ENCODE measurements at places on chromosomes 1 and 21.
A peak's percentile ranks its signal among the peaks of the same experiment; 100 is the strongest.

- no peak for DNase-seq
Observed at GRCh38 chr1:151524736-151525135, 13.5 kb downstream of the CGN start.

GRCh38 chr21:14977814-14978213 is 87.0 kb downstream of the NRIP1 start:
- DNase-seq, result no peak

GRCh38 chr1:51285055-51285454 is 45.3 kb downstream of the TTC39A start:
- no peak for DNase-seq

GRCh38 chr1:15765495-15766194 is 7.0 kb downstream of the FBLIM1 start:
- no peak for DNase-seq

- peak; percentile 24 for DNase-seq
Observed at GRCh38 chr1:150529017-150529416, 13.5 kb downstream of the FALEC start.

DNA sequence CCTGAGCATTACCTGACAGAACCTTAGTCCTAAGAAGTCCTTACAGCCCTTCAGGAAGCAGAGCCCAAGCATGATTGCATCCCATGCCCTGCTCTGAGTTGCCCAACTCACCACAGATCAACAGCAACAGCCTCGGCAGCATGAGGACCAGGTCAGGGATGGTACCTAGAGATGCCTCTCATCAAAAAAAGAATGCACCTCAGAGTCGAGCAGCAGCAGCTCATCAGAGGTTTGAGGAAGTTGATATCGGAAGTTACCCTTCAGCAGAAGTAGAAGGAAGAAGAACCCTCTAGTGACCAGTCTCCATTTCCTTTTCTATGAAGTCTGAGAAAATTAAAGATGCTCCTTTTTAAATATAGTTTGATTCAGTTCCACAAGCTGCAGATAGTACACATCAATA is at the start of gene FCRL1:
FCRL1 (minus strand) TSS at position 225 of the 400 bp plus-strand sequence; CDS start at position 142, 83 bp downstream.
- peak; percentile 46 for DNase-seq

DNA sequence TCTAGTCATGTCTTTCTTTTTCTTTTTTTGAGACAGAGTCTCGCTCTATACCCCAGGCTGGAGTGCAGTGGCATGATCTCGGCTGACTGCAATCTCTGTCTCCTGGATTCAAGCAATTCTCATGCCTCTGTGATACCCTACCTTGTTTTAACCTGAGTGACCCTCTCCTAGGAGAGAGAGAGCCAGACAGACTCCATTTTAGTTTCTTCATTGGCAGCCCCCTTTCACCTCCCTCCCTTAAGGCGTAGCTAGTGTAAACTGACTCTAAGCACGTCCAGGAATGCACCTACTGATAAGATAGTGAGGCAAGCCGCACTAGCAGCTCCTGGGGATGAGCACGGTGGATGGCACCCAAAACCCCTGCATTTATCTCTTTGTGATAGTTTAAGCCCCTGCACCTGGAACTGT is 5.2 kb upstream of the PKNOX1 start:
- no peak for DNase-seq

GRCh38 chr1:37995751-37996345 is 6.0 kb upstream of the SF3A3 start:
- DNase-seq, result peak; percentile 63

All from hematopoietic multipotent progenitor cell treated with erythropoietin and hydrocortisone succinate and interleukin-3 and kit ligand, for 4 days (in vitro differentiated cells).